ENCODE measurements at places on chromosomes 13 and 19. TPM values are rescaled to one million over a fixed set of nuclear protein-coding genes. Genes with fewer than 3 reads are reported as not detected.

Gene DACH1
- total RNA-seq: 7.3 TPM

- H3K4me1 ChIP-seq: peaks cover 12% of the 10 kb centered on the region
- H3K36me3 ChIP-seq: no peaks in the 10 kb centered on the region
- H3K4me3 ChIP-seq: no peak overlapping the region
- DNase-seq: no peak
Observed at GRCh38 chr19:3725121-3725520, 16.9 kb downstream of the TJP3 start.

GRCh38 chr13:102769679-102770078 is 3.9 kb downstream of the TEX30 start:
- H3K36me3 ChIP-seq: no peaks in the 10 kb centered on the region
- H3K4me1 ChIP-seq: no peaks in the 10 kb centered on the region
- no peaks in the 10 kb centered on the region for H3K27me3 ChIP-seq
- no peak overlapping the region for H3K4me3 ChIP-seq

DNA sequence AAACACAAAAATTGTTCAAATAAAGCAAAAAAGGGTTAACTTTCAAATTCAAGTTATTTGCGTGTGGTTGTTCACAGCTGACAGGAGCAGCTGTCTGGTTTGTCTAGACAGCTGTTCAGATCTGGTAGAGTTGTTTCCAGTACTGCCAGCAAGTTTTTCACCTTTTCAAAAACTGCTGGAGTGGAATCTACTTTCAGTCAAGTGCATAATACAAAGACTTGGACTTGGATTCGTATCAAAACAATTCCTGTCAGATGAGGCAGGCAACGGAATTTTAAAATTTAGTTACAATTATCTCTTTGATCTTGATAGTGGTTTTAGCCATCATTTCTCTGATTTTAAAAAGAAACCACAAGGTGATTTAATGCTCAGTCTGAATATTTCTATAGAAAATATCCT is 51.7 kb upstream of the EEF1AKMT1 start:
- H3K27me3 ChIP-seq: no peaks in the 10 kb centered on the region
- H3K4me3 ChIP-seq: no peak overlapping the region
- H3K27ac ChIP-seq: no peak overlapping the region

Gene ZSCAN4
- not detected for total RNA-seq

Gene FFAR2
- 0.21 TPM for total RNA-seq

DNA sequence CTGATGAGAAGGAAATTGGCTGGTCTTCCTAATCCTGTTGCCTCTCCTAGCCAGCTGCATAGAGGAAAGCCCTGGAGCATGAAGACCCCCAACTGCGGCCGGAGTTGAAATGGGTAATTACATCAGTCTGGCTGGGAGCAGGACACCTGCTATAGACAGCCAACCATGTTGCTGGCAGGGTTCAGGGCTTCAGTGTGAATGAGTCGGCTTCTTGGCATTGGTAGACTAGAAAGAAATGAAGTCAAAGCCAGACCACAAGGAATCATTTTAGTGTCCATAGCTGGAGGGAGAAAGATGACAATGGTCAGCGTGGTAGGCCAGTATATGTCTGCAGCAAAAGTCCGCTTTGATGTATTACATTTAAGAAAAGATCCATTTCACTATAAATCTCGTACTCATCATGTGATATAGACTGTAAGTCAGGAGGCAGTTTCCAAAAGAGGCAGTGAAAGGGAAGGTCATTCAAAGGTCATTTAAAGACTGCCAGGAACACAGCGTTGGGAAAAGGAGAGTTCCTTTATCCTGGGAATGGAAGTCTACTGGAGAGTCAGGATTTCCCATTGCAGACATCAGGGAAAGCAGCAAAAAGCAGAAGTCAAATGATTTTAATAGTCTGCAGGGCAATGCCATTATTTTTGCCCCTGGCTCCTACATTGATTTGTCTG is 262.7 kb downstream of the DNAJC15 start:
- H3K4me1 ChIP-seq: no peaks in the 10 kb centered on the region
- DNase-seq: no peak
- no peak overlapping the region for H3K27ac ChIP-seq
- H3K27me3 ChIP-seq: no peaks in the 10 kb centered on the region
- H3K36me3 ChIP-seq: no peaks in the 10 kb centered on the region
- no peak overlapping the region for H3K4me3 ChIP-seq

GRCh38 chr19:53944933-53945332 is 17.8 kb upstream of the CACNG8 start:
- H3K27me3 ChIP-seq: peaks cover 20% of the 10 kb centered on the region
- H3K36me3 ChIP-seq: no peaks in the 10 kb centered on the region
- H3K27ac ChIP-seq: no peak overlapping the region
- H3K4me1 ChIP-seq: no peaks in the 10 kb centered on the region

DNA sequence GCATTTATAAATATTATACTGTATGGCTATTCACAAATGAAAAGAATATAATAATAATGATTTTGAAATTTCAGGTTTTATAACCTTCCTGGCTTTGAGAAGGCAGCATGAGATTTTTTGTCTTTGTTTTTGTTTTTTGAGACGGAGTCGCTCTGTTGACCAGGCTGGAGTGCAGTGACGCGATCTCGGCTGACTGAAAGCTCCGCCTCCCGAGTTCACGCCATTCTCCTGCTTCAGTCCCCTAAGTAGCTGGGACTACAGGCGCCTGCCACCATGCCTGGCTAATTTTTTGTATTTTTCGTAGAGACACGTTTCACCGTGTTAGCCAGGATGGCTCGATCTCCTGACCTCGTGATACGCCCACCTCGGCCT is 64.1 kb downstream of the ZNF429 start:
- no peaks in the 10 kb centered on the region for H3K4me1 ChIP-seq
- peak overlapping the region; percentile 45 for H3K27ac ChIP-seq

DNA sequence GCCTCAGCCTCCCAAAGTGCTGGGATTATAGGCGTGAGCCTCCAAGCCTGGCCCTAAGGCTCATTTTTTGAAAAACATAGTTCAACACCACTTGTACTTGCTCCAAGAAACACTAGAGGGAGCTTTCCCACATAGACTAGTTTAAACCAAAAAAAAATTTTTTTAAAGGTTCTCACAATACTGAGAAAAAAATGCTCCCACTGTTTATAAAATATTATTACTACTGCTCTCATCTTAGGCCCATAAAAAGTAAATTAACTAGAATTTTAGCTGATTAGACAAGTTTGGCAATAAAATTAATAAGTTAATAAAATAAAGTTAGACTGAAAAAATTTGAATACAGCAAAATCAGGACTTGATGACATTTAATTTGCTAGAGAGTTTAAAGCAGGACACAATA is 109.5 kb downstream of the TBC1D4 start:
- peaks cover 10% of the 10 kb centered on the region for H3K4me1 ChIP-seq
- H3K27me3 ChIP-seq: no peaks in the 10 kb centered on the region
- DNase-seq: no peak

- H3K36me3 ChIP-seq: no peaks in the 10 kb centered on the region
- H3K27ac ChIP-seq: no peak overlapping the region
- no peaks in the 10 kb centered on the region for H3K4me1 ChIP-seq
- no peaks in the 10 kb centered on the region for H3K27me3 ChIP-seq
Observed at GRCh38 chr19:37902668-37903067, 3.7 kb downstream of the WDR87 start.

Gene TPTE2
- total RNA-seq: not detected

DNA sequence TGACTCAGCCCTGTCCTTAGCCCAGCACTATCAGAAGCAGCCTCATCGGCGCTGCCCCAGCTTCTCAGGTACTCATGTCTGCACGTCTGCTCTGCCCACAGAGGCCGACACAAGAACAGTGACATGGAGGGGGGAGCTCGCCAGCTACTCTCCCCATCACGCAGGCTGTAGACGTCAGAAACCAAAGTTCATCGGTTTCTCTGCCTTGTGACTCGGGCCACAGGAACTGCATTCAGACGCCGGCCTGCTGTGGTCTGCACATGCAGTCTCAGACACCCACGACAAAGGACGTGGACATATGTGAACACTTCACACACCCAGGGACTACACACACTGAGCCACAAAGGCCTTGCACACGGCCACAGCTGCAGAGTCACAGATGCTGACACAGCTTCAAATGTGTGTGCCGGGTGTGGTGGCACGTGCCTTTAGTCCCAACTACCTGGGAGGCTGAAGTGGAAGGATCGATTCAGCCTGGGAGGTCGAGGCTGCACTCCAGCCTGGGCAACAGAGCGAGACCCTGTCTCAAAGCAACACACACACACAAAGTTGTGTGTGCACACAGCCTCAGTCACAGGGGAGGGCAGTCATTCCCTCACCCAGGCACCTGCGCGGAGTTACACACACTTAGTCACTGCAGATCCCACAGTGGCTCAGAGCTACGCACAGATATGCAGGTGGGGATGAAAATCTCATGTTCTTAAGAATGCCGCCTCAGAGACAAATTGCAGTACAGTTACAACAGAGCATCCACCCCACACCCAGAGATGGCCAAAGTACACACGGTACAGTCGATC is 4.9 kb upstream of the ZFP36 start:
- no peaks in the 10 kb centered on the region for H3K27me3 ChIP-seq
- peak overlapping the region; percentile 47 for H3K4me3 ChIP-seq
- H3K4me1 ChIP-seq: peaks cover 20% of the 10 kb centered on the region
- H3K36me3 ChIP-seq: no peaks in the 10 kb centered on the region
- H3K27ac ChIP-seq: peak overlapping the region; percentile 99
- peak; percentile 49 for DNase-seq

- no peaks in the 10 kb centered on the region for H3K27me3 ChIP-seq
- no peak overlapping the region for H3K4me3 ChIP-seq
- H3K27ac ChIP-seq: no peak overlapping the region
- H3K36me3 ChIP-seq: no peaks in the 10 kb centered on the region
- DNase-seq: no peak
- no peaks in the 10 kb centered on the region for H3K4me1 ChIP-seq
Observed at GRCh38 chr13:114319441-114319913, 5.2 kb downstream of the CHAMP1 start.

DNA sequence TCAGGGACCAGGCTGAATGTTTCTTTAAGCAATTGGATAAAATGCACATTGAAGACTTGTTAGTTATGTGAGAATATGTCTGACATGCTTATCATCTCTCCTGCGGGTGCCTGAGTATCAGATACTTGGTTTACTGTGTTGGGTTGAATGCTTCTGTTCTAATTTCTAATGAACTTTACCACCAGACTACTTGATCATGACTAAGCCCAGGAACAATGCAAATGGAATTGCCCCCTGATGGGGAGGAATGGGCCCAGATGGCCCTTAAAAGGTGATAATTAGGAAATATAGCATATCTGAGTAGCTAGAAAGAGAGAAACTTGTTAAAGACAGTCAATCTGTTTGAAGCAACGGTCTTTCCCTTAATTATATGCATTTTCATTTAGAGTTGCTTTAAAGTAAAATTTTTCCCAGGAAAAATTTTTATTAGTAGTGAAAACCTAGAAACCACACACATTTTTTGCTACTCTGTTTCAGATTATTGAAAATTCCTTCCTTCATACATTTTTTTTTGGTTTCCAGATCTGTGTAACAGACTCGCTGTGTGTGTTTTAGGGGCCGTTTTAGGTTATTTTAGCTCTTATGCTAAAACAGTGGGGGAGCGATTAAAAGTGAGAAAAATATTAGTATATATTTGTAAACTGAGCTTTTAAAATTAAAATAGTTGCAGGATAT is 186.6 kb downstream of the TM9SF2 start:
- H3K27me3 ChIP-seq: no peaks in the 10 kb centered on the region
- no peak overlapping the region for H3K4me3 ChIP-seq
- no peaks in the 10 kb centered on the region for H3K4me1 ChIP-seq

Gene ZNF729
- total RNA-seq: 0.07 TPM

Gene MBD3L2
- total RNA-seq: not detected

- no peaks in the 10 kb centered on the region for H3K36me3 ChIP-seq
- no peaks in the 10 kb centered on the region for H3K27me3 ChIP-seq
- DNase-seq: no peak
- no peak overlapping the region for H3K27ac ChIP-seq
Observed at GRCh38 chr13:112270951-112271350, 105.2 kb upstream of the SPACA7 start.

DNA sequence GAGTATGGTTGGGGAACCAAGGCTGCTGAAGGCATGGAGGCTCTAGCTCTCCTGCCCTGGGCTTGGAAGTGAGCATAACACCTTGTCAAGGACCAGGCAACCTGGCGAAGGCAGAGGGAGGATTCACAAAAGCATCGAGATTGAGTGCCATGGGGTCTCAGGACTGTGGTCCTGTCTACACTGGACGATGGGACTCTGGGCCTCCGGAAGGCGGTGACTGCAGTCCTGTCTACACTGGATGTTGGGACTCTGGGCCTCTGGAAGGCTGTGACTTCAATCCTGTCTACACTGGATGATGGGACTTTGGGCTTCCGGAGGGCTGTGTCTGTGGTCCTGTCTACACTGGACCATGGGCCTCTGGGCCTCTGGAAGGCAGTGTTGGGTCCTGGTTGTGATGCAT is 290.4 kb downstream of the TEX29 start:
- no peak overlapping the region for H3K4me3 ChIP-seq
- no peaks in the 10 kb centered on the region for H3K36me3 ChIP-seq
- H3K4me1 ChIP-seq: no peaks in the 10 kb centered on the region
- DNase-seq: no peak

GRCh38 chr13:51993713-51994112 is 17.5 kb downstream of the ATP7B start:
- H3K27me3 ChIP-seq: no peaks in the 10 kb centered on the region
- H3K4me3 ChIP-seq: no peak overlapping the region
- no peaks in the 10 kb centered on the region for H3K36me3 ChIP-seq
- H3K4me1 ChIP-seq: no peaks in the 10 kb centered on the region
- H3K27ac ChIP-seq: no peak overlapping the region

Gene MCOLN1
- 5.6 TPM for total RNA-seq

Gene TUBB4A
- total RNA-seq: 2.3 TPM

GRCh38 chr13:20518660-20519100 is 7.0 kb downstream of the CRYL1 start:
- no peak overlapping the region for H3K4me3 ChIP-seq
- H3K27ac ChIP-seq: no peak overlapping the region
- no peaks in the 10 kb centered on the region for H3K4me1 ChIP-seq
- no peak for DNase-seq
- no peaks in the 10 kb centered on the region for H3K27me3 ChIP-seq
- H3K36me3 ChIP-seq: no peaks in the 10 kb centered on the region

GRCh38 chr13:34748596-34748995 is 193.5 kb upstream of the NBEA start:
- peaks cover 7% of the 10 kb centered on the region for H3K4me1 ChIP-seq
- no peak overlapping the region for H3K4me3 ChIP-seq
- H3K27me3 ChIP-seq: no peaks in the 10 kb centered on the region
- peak overlapping the region; percentile 54 for H3K27ac ChIP-seq

DNA sequence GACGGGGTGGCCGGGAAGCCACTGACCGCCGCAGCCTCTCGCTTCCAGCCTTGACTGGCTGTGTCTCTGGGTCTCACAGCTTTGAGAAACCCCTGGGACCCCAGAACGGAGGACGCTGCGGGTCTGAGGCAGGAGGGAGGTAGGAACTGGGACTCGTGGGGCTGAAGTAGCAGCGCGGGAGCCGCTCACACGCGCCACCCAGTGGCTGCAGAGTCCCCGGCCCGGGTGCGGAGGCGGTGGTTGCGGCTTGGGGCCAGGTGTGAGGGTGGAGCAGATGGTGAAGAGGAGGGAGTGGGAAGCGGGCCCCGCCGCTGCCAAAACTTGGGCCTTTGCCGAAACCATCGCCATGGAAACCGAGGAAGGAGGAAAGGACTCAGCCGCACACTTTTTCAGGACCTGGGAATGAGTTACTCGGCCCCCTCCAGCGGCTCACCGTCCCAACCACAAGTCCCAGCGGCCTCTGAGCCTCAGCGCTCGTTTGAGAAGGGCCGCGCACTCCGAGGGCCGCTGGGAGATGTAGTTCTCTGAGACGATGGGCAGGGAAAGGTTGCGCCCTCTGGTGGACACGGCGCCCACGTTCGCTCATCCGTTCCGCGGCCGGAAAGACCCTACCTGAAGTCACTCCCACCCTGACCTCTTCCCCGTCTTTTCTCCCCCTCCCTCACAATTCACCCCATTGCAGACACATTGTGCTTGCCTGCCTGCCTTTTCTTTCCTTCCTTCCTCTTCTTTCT is 2.2 kb upstream of the SLC17A7 start:
- no peaks in the 10 kb centered on the region for H3K36me3 ChIP-seq

GRCh38 chr13:85498774-85499173 is 300.4 kb downstream of the SLITRK6 start:
- no peaks in the 10 kb centered on the region for H3K36me3 ChIP-seq
- H3K4me1 ChIP-seq: no peaks in the 10 kb centered on the region
- no peak overlapping the region for H3K4me3 ChIP-seq
- H3K27me3 ChIP-seq: no peaks in the 10 kb centered on the region

Data from uterus (tissue), 4 donors.